ENCODE measurements at places on chromosomes 12 and 14. TPM values are rescaled to one million over a fixed set of nuclear protein-coding genes. Genes with fewer than 3 reads are reported as not detected.

Gene SELPLG
- 97.0 TPM for polyA plus RNA-seq

Gene SMCO2
- polyA plus RNA-seq: 0.16 TPM

- DNase-seq: no peak
Measured at GRCh38 chr12:39443929-39444209, 949 bp upstream of the KIF21A start.

Gene SLC6A12
- polyA plus RNA-seq: 2.1 TPM

Gene IGFBP6
- 15.9 TPM for polyA plus RNA-seq

DNA sequence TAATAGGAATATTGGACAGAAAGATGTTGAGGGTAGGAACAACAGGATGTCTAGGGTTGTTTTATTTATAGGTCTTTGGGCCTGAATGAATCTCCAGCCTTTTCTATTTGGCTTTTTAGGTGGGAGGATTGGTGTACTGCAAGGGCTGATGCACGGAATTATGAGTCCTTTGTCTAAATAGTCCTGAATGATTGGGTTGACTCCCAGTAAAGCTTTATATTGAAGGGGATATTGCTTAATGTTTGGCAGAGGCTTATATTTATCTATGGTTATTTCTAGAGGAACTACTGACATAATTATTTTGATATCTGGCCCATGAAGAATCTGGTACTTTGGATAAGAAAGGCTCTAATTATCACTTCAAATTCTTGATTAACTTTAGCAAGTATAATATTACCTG is 253.6 kb upstream of the AVPR1A start:
- DNase-seq: no peak

Gene PIANP
- 0.37 TPM for polyA plus RNA-seq

GRCh38 chr12:71014180-71014785 is 93.7 kb upstream of the PTPRR start:
- peak; percentile 54 for DNase-seq

Gene CLEC6A
- 0.20 TPM for polyA plus RNA-seq

Gene CCNB1IP1
- polyA plus RNA-seq: 30.1 TPM

GRCh38 chr12:52054833-52055730 is 3.8 kb downstream of the NR4A1 start:
- DNase-seq: no peak

Data from lung (tissue), 17 donors.